ENCODE measurements at places on chromosomes 6 and 20.
A peak's percentile ranks its signal among the peaks of the same experiment; 100 is the strongest.

DNA sequence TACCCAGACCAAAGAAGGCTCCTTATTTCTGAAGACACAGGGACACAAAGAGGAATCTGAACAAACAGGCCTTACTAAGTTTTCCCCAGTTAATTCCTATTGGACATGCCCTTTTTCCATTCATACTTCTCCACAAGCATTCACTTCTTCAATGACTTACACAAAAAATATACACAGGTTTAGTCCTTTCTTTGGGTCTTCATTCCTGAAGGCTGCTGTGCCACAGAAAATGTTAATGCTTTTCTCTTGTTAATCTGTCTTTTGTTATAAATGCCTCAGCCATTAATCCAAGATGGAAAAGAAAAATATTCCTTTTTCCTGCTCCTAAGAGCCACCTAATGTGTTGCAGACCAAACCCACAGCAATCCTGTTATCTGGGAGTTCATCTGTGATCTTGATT lies 71.2 kb downstream of the QRSL1 start:
- no peak for DNase-seq

DNA sequence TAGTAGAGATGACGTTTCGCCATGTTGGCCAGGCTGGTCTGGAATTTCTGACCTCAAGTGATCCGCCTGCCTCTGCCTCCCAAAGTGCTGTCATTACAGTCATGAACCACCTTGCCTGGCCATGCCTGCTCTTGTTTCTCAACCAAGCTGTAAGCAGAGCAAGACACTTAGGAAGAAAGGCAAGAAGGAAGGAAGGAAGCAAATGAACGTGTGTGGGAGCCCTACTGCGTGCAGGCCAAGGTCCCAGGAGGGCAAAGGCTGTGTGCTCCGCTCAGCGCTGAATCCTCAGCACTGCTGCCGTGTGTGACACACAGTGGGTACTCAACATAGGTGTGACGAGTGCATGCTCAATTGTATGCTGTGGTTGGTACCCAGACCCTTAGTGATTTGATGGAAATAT lies 47.4 kb downstream of the SULF2 start:
- DNase-seq = no peak

GRCh38 chr6:43940393-43941087 lies 170.5 kb downstream of the VEGFA start:
- no peak for DNase-seq

GRCh38 chr6:166488076-166488685 lies 98.3 kb downstream of the RAMACL start:
- no peak for DNase-seq

DNA sequence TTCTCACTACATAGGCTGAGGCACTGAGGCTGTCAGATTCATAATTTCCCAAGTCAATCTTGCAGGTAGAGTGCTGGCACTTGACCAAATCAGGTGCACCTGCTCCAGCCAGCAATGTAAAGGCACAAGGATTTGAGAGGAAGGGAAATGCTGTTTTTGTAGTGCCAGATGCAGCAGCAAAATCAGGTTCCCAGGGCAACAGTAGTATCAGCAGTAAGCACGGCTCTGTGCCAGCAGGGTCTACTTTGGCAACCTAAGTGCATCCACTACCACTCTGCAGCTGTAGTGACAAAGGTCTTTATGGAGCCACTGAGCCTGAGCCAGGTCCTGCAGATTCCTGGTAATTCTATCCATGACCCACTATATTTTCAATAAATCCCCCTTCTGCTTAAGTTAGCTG lies 329.5 kb downstream of the TPBG start:
- DNase-seq = peak; percentile 93

- DNase-seq = peak; percentile 21
Observed at GRCh38 chr20:5844063-5844681, 94.0 kb downstream of the SHLD1 start.

- DNase-seq = no peak
Observed at GRCh38 chr6:3124667-3125066, 6.2 kb downstream of the BPHL start.

DNA sequence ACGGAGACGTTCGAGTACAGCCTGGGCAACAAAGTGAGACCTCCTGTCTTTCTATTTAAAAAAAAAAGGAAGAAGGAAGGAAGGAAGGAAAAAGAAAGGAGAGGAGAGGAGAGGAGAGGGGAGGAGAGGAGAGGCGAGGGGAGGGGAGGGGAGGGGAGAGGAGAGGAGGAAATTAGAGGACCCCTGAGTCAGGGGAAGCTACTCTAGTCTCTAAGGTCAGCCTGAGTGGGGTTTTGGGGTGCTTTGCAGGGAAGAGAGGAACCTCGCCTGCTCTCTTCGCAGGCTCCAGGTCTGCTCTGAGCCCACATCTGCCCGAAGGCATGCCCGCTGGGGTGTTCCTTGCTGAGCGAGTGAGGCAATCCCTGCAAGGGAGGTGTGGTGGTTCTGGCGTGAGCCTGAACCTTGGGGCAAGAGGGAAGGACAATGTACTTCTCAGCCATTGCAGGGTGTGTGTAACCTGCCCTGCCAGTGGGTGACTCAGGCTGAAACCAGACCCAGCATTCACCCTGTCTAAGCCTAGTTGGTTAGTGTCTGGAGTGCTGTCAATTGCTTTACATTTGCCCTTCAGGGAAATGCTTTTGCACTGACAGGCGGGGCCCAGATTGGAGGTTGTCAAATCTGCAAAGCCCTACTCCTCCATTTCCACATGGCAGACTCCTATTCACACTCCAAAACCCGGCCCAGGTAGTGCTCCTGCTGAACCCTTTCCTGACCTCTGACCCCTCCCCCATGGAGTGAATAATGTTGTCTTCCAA lies 15.3 kb upstream of the MMP9 start:
- DNase-seq = no peak

- DNase-seq = no peak
Observed at GRCh38 chr6:156687789-156688619, 89.2 kb upstream of the ARID1B start.

DNA sequence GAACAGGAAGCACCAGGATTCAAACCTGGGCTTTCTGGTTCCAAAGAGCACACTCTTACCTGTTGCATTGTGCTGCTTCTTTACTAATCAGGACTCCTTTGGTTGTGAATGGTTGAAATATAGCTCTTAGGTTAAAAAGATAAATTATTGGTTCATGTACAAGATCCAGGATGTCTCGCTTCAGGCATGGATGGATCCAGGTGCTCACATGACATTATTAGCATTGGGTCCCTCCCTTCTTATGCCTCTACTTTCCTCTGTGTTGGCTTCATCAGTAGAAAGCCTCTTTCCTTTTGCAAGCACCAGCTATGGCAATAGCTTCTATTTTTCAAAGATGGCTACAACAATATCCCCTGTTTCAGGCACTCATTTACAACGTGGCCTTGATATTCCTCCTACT lies 217.7 kb upstream of the SULF2 start:
- no peak for DNase-seq

All from NCI-H2081 treated with DMSO at 0.1 percent for 48 hours (cell line).